ENCODE measurements at places on chromosomes 12 and 14.
A peak's percentile ranks its signal among the peaks of the same experiment; 100 is the strongest.

DNA sequence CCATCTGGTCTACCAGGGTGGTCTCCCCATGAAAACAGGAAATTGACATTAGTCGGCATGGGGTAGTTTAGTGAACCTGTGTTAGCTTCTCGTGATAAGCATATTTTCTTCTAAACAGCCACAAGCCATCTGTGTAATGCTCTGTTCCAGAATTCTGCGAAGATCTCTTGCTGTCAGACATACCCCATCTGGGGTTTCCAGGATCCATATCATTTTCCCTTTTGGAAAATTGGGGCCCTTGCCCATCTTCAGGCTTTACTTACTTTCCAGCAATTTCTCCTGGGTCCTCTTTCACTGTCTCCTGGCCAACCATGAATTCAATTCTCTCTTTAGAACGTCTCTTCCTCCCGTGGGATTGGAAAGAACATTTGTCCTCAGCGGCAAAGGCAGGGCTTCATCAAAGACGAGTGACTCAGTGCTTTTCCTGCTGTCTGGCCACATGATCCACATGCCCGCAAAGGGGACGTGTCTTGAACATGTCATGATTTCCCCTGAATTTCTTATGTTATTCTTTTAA, 21.4 kb upstream of the NCOR2 start:
- DNase-seq: peak; percentile 11

GRCh38 chr14:96038920-96039632, at the start of gene C14orf132:
TSS of gene C14orf132 (plus strand) at chr14:96039362. CDS start at chr14:96039501, 139 bp downstream.
- no peak for DNase-seq

DNA sequence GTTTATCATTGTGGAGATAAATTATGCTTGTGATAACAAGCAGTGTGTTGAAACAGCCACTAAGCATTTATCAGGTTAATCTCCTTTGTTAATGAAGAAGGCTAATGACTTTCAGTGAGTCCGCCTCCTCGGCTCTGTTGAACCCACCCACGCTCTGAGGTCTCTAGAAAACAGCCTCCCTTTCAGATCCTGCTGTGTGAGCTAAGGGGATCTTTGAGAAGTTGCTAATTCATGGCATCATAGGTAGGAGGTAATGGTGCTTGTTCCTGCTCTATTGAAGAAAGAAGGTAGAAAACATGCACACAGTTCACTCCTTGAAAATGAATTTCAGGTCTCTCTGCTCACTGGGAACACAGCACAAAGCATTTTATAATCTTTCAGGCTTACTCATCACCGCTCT, 483.9 kb downstream of the AACS start:
- no peak for DNase-seq

- DNase-seq: no peak
Observed at GRCh38 chr12:57470286-57470969, 9.2 kb downstream of the ARHGAP9 start.

DNA sequence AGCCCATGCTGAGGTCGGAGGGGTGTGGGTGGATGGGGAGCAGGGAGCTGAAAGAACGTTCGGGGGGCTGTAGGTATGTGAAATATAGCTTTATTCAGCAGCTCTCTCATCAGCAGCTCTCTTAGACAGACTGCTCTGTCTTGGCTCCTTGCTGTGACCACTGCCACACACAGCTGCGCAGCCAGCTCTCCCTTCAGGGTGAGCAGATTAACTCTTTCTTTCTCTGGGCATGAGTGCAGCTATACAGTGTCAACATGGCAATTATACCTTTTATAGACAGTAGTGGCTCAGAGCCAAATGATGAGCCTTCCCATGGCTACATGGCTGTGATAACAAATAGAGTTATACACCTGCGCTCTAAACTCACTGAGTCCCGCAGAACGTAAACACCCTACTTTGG, 137.7 kb upstream of the NEDD1 start:
- DNase-seq: no peak

DNA sequence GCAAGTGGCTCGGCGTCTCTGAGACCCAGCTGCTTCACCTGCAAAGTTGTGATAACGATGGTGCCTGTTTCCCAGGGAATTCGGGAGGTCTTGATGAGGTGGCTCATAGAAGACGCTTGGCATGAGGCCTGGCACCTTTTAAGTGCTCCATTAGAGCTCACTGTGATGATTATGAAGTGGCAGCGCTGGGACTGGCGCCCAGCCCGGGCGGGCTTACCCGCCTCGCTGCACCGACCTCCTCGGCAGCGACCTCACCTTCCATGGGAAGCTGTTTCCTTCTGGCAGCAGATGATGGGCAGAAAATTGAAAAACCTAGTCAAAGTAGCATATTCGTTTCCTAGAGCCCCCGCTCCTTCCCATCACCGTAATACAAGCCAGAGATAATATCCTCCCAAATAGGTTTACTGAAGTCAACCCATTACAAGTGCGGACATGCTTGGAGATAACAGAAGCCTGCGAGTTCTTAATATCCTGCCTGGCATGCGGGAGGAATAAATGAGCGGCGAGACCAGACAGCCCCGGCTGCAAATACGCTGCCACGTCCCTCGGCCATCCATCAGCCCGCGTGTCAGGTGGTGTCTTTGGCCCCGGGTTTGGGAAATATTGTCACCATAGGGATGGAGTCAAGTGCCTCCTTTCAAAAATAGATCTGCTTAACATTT, 35.2 kb upstream of the DLK1 start:
- DNase-seq: no peak

- peak; percentile 17 for DNase-seq
Observed at GRCh38 chr14:103561381-103562178, 877 bp downstream of the BAG5 start.

GRCh38 chr12:110548678-110549077, 34.4 kb downstream of the PPTC7 start:
- DNase-seq: no peak

- no peak for DNase-seq
Observed at GRCh38 chr12:69027411-69027881, 94.5 kb upstream of the CPM start.

- DNase-seq: no peak
Observed at GRCh38 chr12:64232196-64232595, 10.1 kb upstream of the KICS2 start.

DNA sequence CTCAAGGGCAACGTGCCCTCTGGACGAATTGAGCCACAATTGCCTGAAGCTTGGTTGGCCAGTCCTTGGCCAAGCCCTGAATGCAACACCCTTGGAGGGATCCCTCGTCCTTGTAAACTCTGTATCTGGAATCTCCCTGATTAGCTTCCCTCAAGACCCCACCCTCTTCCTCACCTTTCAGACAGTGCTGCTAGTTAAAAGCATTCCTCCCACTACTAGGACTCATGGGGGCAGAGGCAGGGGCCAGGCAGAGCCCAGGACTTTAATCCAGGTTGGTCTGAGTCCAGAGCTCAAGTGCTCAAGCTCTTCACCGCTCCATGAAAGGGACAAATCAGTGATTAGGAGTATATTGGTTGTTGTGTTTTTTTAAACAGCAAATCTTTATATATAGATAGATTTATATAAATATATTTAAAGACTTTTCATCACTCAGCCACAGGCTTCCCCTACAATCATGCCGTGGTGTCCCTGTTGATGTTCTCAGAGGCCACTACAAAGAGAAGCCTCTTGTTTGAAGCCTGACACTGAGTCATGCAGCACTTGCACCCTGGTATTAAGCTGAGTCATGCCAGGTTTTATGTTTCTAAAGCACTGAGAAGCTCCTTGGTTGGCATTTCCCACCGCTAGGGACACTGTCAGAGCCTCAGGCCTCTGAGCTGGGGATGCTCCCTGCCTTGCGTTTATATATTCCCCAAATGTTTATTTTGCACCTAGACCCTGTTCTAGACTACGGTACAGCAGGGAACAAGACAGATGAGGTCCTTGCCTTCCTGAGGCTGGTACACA, 53.8 kb upstream of the GSC start:
- no peak for DNase-seq

- DNase-seq: no peak
Observed at GRCh38 chr14:22184157-22184829, 404.7 kb downstream of the DAD1 start.

GRCh38 chr12:130948751-130949150, 5.0 kb upstream of the ADGRD1 start:
- DNase-seq: no peak

GRCh38 chr12:119620490-119620889, 26.9 kb downstream of the TMEM233 start:
- no peak for DNase-seq

DNA sequence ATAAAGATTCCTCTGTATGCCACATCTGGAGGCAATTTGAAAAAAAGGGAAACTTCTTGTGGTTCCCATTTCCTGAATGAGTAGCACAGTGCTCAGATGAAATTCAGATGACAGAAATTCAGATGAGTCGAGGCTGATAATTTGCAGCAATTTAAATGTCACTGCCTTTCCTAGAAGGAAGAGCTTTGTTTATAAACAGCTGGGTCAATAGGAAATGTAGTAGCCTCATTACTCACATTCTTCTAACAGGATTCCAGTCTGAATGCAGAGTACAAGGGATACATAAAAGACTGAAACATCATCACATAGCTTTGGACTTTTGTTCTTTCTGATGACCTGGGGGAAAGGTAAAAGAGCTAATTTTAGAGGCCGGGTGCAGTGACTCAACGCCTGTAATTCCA, 11.3 kb upstream of the DACT1 start:
- DNase-seq: no peak

GRCh38 chr12:94267921-94268471, 119.6 kb downstream of the PLXNC1 start:
- no peak for DNase-seq

- DNase-seq: no peak
Observed at GRCh38 chr12:109446869-109447268, 30.2 kb downstream of the KCTD10 start.

DNA sequence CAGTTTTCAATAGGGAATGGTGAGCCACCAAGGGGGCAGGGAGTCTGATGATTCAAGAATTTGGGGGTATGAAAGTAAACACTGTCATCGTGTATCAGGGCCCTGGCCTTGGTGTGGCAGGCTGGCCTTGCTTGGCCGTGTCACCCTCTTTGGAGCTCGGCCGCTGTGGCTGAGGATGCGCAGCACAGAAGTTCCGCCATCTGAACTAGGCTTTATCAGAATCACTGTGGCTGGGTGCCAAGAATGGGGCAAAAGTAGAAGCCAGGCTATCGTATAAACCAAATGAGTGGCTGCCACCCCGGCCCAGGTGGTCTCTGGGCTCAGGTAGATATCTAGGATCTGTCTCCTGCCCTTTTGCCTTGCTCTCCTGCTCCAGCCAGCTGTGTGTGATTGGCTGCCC, 137.4 kb downstream of the PAPOLA start:
- no peak for DNase-seq

DNA sequence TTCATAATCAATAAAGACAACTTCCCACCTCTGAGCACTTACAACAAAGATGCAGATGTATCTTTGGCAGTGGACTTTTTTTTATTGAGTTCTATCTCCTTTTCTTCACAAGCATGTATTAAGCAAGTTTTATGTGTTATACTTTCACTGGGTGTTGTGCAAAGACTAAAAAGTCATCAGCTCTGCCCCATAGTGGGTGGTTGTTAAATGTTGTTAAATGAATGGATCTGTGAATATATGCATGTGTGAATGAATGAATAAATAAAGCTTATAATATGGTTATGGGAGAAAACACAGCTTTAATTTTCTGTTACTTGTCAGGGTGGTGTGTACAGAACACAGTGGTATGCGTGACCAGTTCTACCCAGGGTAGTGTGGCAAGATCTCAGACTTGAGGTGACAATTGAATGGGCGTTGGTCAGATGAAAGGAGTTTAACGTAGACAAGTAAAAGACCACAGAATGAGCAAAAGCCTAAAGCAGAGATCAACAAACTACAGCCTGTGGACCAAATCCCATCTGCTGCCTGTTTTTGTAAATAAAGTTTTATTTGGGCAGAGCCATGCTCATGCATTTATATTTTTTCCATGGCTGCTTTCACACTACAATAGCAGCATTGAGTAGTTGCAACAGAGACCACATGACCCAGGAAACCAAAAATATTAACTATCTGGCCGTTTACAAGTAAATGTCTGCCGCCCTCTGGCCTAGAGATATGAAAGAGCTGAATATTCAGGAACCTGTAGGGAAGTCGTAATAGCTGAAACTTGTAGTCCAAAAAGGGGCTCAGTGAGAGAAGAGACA, 207.4 kb upstream of the EEA1 start:
- DNase-seq: no peak

- DNase-seq: no peak
Observed at GRCh38 chr12:6382982-6383381, 980 bp upstream of the LTBR start.

DNA sequence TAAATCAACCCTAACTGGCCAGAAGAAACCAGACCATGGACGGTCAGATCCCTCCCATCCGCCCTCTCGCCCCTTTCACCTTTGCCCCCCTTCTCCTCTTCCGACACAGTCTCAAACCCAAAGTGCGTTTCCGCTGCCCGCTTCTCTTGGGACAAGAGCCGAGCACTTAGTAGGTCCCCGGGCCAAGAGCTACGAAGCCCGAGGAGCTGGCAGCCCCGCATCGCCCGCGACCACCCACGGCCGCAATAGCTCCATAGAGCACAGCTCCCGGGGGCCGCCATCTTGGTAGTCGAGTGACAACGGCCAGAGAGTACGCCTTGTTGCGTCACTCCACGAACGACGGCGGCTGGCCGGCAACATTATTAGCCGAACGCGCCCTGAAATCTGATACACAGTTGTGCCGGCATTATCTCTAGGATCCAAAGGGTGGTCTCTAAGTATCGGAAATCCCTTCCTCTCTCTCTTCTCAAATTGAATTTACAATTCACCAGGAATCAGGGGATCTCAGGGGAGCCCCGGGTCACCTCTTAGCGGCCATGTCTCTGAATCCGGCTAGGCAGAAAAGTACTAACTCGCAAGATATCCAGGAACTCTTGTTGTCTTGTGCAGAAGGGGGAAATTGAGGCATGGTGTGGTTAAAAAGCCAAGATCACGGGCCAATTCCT, at the start of gene COQ5:
TSS of gene COQ5 (minus strand) at position 298 of the 665 bp plus-strand sequence. CDS start at position 281, 17 bp downstream.
- peak; percentile 69 for DNase-seq

- DNase-seq: no peak
Observed at GRCh38 chr12:1853716-1854115, 33.4 kb downstream of the LRTM2 start.

GRCh38 chr14:95218472-95219193, 61.3 kb upstream of the DICER1 start:
- DNase-seq: no peak

DNA sequence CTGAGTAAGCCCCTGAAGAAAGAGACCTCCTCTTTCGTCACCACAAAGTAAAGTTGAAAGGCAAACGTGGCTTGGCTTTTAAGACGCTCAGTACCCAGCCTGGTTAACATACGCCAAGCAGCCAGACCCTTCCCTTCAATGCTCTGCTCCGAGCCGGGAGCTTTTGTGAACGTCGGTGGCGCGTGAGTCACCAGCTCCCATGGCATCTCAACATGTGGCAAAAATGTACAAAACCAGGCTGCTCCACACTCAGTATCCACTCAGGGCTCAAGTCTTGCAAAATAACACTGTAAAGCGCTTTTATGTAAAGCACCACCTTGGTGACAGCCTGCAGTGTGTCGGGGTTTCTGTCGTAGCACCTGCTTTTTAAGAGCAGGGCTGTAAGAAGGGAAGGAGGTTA, 89.0 kb downstream of the SETD3 start:
- DNase-seq: no peak

- DNase-seq: no peak
Observed at GRCh38 chr12:88172844-88173407, 30.8 kb downstream of the TMTC3 start.

GRCh38 chr12:111792155-111792855, 25.6 kb downstream of the ALDH2 start:
- no peak for DNase-seq

- DNase-seq: no peak
Observed at GRCh38 chr12:118038137-118038536, 21.6 kb downstream of the RFC5 start.

- DNase-seq: no peak
Observed at GRCh38 chr12:57489157-57489641, 1.3 kb downstream of the MARS1 start.

GRCh38 chr12:123861392-123861791, 99.3 kb downstream of the DNAH10 start:
- no peak for DNase-seq

Measured in T-helper 9 cell (primary cell).